WERI-Rb-1 (cell line): ENCODE measurements at places on chromosomes 1 and 21.

GRCh38 chr21:46301759-46302158 is 15.6 kb downstream of the YBEY start:
- DNase-seq = no peak

DNA sequence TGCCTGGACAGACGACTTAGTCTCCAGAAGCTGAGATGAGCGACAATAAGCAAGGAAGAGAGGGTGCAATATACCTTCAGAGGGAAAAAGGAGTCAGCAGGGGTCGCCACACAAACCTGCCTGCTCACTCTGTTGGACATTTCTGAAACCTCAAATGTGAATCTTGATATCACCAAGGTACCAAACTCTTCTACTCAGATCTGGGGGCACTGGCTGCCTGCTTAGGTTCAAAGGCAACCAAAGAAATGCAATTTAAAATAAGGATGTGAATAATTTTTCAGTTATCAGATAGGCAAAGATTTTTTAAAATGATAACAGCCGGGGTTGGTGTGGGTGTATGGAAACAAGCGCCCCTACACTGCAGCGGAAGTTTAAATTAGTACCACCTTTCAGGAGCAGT is 164.2 kb downstream of the HIVEP3 start:
- DNase-seq = peak; percentile 19

- no peak for DNase-seq
Observed at GRCh38 chr1:31261916-31262315, 22.2 kb upstream of the NKAIN1 start.

DNA sequence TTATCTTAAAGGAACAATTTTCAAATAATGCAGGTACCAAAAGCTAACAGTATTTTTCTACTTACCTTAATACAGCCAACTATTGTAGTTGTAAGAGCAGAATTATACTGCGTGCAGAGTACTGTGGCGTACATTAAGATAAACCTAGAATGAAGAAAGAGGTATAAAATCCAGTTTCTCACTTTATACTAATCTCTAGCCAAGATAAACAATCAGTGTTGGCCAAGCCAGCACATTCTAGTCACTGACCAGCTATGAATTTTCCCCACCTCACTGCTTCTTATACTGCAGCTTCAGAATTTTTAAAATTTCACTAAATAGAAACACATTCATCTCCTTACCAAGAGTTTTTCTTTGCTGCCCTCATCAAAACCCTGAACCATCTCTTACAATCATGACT is 33.6 kb downstream of the SLC35D1 start:
- DNase-seq = no peak

- DNase-seq = no peak
Observed at GRCh38 chr1:173870252-173871075, 2.3 kb downstream of the ZBTB37 start.
